ENCODE measurements at places on chromosomes 7 and 10.

DNA sequence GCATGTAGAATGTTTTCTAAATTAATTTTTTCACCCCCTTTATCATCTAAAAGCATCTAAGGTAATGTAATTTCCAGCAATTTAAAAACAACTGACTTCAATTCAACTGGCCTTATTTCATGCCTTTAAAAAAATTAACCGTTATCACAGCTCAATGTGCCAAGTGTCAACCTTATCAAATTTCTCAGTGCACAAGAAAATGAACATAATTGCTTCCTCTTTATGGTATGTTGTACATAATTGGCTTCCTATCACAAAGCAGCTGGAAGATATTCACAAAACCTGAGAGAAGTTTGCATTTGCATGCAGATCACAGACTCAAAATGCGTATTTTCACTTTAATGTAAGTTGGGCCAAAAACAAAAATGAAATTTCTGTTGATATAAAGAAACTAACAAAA is 966.4 kb downstream of the GRM8 start:
- no peak for DNase-seq

DNA sequence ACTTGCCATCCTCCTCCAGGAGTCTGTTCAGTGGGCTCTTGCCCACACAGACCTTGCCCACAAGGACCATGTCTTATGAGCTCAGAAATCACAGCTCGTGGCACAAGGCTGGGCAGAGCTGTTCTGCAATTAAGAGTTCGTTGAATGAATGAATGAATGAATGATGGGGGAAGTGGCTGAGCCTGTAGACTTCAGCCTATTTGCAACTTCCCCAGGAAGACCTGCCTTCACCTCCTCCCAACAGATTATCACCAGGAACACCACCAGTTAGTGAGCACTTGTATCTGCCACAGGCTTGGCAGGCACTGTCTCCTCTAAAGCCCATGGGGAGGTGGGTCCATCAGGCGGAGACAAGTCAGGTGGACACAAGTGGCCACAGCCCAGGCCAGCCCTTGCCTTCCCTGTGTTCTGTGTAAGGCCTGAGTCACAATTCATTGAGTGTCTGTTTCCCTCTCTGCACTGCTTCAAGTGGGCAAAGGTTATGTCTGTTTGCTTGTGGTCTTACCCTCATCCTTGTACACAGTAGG is 1.8 kb upstream of the FGF8 start:
- no peak for DNase-seq

GRCh38 chr10:51074238-51075028 is at the start of gene PRKG1:
PRKG1 (plus strand) TSS chr10:51074487.
- DNase-seq = no peak

DNA sequence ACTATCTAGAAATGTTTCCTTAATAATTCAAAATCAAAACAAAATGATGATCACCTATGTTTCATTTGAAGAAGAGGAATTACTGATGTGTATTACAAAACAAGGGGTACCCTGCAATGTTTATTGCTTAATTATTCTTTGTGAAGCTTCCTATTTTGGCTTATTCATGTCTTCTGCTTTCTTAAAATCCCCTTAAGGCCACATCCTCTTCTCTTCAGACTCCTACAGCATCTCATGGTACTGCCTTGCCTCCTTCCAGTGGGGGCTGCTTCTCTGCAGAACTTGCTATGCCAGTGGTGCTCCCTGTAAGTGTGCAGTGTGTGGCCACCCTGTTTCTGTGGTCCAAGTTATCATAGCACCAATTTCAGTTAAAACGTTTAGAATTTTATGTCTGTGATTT is 35.0 kb downstream of the CCDC146 start:
- DNase-seq = no peak

DNA sequence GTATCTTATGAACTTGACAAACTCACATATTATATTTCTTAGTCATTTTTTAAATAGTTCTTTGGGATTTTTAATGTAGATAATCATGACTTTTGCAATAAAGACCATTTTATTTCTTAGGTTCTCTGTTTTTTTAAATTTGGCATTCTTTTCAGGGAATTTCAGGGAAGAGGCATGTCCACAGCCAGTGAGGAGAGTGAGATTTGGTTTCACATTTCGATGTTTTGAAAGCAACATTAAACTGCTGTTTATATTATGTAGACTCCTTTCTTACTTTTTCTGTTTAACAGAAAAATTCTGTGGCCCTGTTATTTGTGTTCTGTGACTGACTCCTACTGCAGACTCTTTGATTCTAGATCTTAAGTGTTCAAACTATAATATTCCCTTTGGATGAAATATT is 153.7 kb downstream of the FAM107B start:
- no peak for DNase-seq

- DNase-seq = no peak
Measured at GRCh38 chr7:95904099-95904498, 131.7 kb downstream of the DYNC1I1 start.

DNA sequence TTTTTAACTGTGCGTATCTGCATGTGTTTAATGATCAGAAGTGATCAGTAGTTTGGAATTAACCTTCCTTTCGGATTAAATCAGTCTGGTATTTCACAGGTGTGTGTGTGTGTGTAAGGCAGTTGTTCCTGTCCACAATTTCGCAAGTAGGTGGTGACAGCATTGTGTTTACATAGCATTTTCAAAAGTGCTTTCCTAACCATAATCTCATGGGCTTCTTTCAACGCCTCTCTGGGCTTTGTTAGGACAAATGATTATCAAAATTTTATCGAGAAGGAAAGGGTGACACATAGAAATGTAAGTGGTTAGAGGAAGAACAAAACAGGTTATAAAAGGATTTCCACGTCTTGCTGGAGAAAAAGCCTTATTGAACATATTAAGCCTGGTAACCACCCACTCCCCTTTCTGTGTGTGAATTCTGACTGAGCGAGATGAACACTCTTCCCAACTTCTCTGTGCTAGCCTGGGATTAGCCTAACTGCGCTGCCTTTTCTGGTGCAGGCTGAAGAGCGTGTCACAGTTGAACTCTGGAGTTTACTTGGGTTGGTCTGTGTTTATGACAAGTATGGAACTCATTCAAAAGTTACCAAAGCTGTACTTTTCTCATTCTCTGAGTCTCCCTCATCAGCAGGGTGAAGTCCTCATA is 292.3 kb upstream of the PITRM1 start:
- no peak for DNase-seq

GRCh38 chr10:11715815-11716494 is 26.2 kb upstream of the ECHDC3 start:
- no peak for DNase-seq

DNA sequence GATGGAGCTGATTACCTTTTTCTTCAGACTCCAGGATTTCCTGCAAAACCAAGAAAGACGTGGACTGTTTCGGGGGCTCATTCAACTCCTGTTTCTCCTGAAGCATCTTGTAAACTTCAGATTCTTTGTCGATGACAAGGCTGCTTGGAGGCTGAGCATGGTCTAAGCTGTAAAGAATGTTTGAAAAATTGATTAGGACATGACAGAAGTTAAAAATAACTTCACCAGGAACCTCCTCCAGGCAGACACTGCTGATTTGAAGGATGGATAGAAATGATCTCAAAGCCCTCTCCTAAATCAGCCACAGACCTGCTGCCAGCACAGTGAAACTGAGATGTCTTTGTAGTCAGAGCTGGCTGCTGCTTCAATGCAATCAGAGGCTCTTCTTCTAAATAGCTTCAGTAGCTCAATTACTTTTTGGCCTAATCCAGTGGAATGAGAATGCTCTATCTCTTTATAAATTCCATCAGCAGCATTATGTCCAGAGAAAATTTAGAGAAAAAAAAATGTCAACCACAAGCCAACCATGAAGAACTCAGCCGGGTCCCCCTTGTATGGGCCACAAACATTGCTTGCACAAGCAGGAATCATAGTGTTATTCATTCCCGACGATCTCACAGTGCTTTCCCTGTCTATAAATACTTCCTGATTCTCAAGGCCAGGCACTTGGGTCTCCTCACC is 43.5 kb downstream of the PDLIM1 start:
- no peak for DNase-seq

GRCh38 chr10:618229-618989 is 71.1 kb downstream of the DIP2C start:
- no peak for DNase-seq

GRCh38 chr10:88565072-88565471 is 18.0 kb downstream of the RNLS start:
- DNase-seq = no peak

GRCh38 chr10:114684822-114685209 is 26.7 kb upstream of the ABLIM1 start:
- no peak for DNase-seq

DNA sequence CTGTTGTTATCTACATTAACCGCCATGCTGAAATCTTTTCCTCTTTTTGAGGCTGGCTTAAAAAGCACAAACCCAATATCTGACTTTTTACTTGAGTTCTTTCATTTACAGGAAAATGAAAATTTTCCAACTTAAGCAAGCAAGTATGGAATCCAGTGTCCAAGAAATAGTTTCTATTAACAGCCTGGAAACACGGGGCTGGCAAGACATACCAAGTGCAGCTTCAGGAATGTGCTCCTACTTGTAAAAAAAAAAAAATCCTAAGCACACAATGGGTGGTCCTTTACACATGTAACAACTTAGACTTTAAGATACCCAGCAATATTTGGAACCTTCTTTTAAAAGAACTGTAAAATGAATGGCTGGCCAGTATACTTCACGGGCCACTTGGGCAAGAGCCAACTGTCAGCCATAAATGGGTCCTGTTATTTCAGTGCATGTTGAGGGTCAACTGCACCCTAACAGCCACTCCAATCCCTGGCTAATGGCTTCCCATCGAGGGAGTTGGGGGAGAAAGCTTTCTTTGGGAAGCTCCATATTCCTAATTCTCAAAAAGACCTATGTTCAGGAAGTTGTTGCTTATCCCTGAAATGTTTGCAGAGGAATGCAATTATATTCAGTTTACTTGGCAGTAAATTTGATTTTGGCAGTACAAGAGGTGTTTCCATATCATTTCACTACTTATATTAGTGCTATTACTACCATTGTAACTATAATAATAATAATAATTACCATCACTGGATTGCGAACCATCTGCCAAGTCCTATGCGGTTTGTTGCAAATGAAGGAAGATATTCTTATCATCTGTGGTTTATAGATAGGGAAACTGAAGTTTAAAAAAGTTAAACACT is 236.4 kb upstream of the TMEM72 start:
- DNase-seq = no peak

GRCh38 chr7:24714676-24715010 is 42.6 kb downstream of the GSDME start:
- no peak for DNase-seq

DNA sequence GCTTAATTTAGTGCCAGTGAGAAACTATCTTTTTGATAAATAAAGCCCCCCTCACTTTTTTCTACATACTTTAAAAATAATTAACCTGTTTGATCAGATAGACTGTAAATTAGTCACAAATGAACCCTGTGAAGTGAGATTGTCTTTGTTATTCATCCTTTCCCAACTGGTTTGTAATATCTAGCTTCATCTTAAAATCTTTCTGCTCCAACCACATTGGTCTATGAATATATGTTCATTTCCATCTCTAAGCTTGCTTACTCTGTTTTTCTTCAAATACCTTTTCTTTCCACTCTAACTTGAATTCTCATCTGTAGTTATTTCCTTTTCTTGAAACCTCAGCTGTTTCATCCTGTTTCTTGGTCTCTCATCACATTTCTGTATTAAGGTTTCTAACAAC is 12.1 kb downstream of the MARCHF5 start:
- DNase-seq = no peak

DNA sequence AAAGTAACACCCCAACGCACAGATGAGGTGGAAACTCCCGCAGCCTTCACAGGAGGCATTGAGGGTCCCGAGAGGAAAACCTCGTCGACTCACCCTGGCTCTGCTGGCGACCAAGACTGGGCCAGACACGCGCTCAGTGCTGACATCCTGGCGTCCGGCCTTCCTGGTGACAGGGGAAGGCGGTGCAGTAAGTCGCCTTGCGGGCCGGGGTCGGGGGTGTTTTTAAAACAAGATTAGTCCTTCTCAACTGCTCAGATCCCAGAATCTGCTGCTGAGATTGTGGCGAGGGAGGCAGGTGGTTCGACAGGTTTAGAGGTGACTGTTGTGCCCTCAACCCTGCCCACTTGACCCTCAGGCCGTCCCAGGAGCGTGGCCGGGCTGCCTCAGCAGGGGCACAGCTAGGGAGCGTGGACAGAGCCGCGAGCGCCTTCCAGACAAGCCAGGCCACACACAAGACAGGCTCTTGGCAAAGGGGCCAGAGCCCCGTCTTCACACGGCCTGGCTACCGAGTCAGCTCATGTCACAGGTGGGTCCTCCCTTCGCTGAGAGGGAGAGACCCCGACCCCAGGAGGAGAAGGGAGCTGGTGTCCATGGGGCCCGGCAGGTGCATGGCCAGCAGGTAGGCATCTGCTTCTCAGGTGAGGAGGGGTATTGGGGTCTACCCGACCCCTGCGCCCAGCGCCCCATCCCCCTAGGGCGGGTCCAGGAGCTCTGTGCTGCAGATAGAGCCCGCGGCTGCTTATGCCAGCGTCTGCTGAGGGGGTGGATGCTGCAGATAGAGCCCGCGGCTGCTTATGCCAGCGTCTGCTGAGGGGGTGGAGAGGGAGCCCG is 81.6 kb downstream of the DNAJB6 start:
- DNase-seq = no peak

- no peak for DNase-seq
Measured at GRCh38 chr7:20151708-20152456, 65.3 kb downstream of the MACC1 start.

DNA sequence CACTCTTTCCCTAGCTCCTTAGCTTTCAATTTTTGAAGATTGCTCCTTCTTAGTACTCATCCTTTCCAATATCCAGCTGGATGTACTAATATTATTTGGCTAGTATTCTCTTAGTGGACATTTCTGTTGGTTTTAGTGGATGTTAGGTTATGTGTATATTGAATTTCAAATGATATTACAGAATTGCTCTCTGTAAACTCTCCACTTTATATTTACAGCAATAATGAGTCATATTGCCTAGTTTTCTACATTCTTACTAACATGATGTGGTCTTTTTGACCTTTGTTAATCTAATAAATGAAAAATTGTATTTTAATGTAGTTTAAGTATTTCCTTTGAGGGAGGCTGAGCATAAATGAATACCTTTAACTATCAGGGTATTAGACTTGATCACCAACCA is 69.4 kb downstream of the BICC1 start:
- DNase-seq = no peak

GRCh38 chr7:148524479-148525224 is 65.9 kb upstream of the C7orf33 start:
- no peak for DNase-seq

DNA sequence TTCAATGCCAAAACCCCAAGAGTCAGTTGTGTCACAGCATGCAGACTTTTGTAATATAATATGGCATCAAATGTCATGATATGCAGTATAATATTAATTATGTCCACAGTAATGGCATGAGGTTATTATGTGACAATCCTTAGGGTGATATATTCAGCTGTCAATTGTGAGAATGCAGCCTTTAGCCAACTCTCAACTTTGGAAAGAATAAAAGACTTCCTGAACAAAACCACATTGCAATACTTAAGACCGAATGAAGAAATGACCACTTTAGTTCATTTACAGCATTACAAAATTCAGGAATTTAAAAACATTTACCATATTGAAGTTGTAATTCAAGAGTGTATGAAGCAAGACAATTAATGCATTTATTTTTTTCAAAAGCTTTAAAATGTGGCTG is 45.4 kb downstream of the CPVL start:
- DNase-seq = no peak

Measured in stimulated activated CD8-positive, alpha-beta memory T cell treated with anti-CD3 and anti-CD28 coated beads, Interleukin-2, amount 100 ng/mL, for 1 hour (primary cell).